Mesothelial cell of epicardium (in vitro differentiated cells): ENCODE measurements at places on chromosomes 12 and 14.

- H3K27me3 ChIP-seq = no peaks in the 10 kb centered on the region
- H3K27ac ChIP-seq = no peak overlapping the region
- H3K4me3 ChIP-seq = no peak overlapping the region
- no peaks in the 10 kb centered on the region for H3K36me3 ChIP-seq
- H3K4me1 ChIP-seq = peaks cover 8% of the 10 kb centered on the region
- no peak for DNase-seq
Measured at GRCh38 chr14:94888121-94888520, 118.2 kb upstream of the GSC start.

- DNase-seq = no peak
- H3K36me3 ChIP-seq = peaks cover 6% of the 10 kb centered on the region
- no peak overlapping the region for H3K27ac ChIP-seq
- no peak overlapping the region for H3K4me3 ChIP-seq
Measured at GRCh38 chr14:85024931-85025330, 505.0 kb upstream of the FLRT2 start.

GRCh38 chr14:101959277-101959676, 5.1 kb upstream of the DYNC1H1 start:
- no peak overlapping the region for H3K4me3 ChIP-seq
- H3K36me3 ChIP-seq = no peaks in the 10 kb centered on the region
- no peaks in the 10 kb centered on the region for H3K27me3 ChIP-seq
- H3K4me1 ChIP-seq = peaks cover 17% of the 10 kb centered on the region
- no peak overlapping the region for H3K27ac ChIP-seq

GRCh38 chr14:53152184-53152886, 788 bp downstream of the DDHD1 start:
- peak overlapping the region; percentile 81 for H3K27ac ChIP-seq
- peaks cover 27% of the 10 kb centered on the region for H3K4me1 ChIP-seq
- peak; percentile 62 for DNase-seq
- no peaks in the 10 kb centered on the region for H3K36me3 ChIP-seq
- H3K4me3 ChIP-seq = peak overlapping the region; percentile 94
- no peaks in the 10 kb centered on the region for H3K27me3 ChIP-seq

DNA sequence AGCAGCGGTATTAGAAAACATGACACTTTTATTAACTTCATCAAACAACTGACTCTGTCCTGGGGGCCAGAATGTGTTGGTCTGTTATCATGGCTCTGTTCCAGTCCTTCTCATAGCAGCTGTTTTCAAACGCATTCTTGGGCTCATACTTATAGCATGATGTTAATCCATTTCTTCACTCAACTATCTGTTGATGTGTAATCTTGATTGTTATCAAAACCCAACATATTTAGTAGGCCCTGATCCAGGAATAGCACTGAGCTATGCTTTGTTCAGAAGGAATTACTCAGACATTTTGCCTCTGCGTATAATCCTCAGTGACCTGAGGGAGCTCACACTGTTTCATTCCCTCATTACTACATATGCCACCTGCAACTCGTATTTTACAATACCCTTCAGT, 315.9 kb downstream of the BMP4 start:
- no peaks in the 10 kb centered on the region for H3K27me3 ChIP-seq
- peaks cover 4% of the 10 kb centered on the region for H3K36me3 ChIP-seq
- no peak overlapping the region for H3K4me3 ChIP-seq
- H3K4me1 ChIP-seq = no peaks in the 10 kb centered on the region
